ENCODE measurements at places on chromosomes 6 and 20.
A peak's percentile ranks its signal among the peaks of the same experiment; 100 is the strongest.

GRCh38 chr20:63942250-63942951 is 13.8 kb downstream of the UCKL1 start:
- DNase-seq: peak; percentile 48

DNA sequence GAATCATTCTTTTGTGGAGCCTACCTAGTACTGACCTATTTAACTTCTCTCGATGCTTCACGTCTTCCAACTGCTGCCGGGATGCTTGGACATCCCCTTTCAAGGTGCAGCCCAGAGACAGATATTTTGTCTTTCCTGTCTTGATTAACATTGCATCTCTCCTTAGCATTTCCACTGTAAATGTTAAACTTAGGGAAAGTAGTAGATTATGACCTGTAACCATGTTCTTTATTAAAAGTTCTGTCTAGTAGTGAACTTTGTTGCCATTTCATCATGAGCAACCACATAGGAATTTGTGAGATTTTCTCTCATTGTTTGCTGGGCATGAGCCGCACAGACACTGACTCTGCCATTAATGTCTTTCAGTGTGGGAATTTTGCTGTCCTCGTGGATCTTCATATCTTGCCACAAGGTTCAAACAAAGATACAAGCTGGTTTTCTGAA is 117.9 kb downstream of the JAG1 start:
- DNase-seq: no peak

DNA sequence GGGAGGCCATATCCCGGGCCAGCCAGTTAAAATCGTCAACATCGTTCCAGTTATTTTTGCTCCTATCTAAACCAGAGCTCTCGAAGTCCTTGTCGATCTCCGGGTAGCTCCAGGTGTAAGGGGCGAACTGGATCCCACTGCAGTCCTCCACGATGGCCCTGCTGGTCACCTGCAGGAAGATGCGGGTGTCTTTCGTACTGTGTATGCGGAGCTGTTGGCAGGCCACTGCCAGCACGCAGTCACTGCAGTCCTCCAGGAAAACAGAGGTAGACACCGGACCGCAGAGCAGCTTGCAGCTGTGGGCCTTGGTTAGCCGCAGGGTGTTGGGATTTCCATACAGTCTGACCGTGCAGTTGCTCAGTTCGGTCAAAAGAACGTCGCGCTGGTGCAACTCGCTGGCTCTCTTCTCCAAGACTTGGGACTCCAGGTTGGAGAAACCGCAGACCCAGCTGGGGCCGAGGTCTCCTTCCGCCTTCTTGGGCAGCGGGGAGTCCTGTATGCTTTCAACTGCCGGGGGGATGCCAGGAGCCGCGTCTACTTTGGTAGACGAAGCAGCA is 742 bp downstream of the TBCC start:
- no peak for DNase-seq

DNA sequence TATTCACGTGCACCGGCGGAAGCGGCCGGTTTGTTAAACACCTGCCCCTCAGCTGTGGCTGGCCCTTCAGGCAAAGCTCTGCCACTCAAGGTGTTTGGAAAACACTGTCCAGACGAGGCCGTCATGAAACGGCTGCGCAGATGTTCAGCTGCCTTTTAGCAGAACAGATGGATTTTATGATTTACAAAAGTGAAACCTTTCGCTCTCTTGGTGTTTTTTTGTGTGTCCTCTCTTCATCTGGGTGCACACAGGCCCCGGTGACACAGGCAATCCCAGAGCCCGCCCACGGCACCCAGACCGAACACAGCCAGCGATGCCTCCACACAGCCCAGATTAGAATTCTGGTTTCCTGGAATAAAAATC is 397.0 kb downstream of the SMOC2 start:
- DNase-seq: no peak

DNA sequence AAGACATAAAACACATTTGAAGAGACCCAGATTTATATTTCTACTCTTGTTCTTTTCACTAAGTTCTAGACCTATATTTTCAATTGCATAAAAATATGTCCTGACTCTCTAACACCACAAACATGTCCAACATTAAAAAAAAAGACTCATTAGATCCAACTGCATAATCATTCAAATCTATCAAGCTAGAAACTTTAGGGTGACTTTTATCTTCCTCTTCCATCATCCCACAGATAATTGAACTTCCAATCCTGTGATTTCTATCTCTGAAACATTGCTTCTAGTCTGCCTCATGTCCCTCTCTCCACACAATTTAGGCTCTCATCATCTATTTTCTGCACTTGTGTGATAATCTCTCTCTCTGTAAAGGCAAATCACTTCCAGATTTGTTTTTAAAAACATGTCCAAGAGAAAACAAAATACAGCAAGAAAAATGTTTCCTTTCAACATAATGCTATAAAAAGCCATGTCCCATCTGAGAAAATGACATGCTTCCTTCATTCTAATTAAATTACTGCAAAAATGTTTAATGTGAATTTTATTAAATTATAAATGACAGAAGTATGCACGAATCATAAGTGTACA is 615.9 kb downstream of the RNF144B start:
- DNase-seq: no peak

- DNase-seq: no peak
Measured at GRCh38 chr6:40573221-40573620, 13.9 kb downstream of the LRFN2 start.

- no peak for DNase-seq
Measured at GRCh38 chr20:51402201-51402600, 140.3 kb downstream of the NFATC2 start.

DNA sequence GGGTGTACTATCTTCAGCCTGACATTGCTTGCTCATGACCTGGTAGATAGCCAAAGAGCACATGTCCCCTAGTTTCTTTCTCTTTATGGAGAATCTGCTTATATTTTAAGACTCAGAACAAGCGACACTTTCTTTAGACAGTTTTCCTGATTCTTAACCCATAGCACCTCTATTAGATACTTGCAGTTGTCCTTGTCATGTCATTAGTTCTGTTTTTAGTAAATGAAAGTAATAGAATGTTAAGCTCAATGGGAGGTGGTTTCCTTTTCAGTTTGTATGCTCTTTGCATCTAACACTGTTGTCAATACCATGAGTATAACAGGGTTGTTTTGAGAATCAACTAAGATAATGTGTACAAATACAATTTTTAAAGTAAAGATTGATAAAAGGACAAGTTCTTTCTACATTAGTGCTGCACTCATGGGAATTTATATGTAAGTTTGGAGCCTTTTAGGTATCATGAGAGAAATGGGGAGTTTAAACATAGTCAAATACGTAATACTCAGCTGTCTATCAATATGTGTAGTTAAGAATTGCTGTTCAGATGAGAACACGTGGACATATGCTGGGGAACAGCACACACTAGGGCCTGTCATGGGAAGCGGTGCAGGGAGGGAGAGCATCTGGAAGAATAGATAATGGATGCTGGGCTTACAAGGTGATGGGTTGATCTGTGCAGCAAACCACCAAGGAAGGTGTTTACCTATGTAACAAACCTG is 124.3 kb downstream of the GRM1 start:
- DNase-seq: no peak

DNA sequence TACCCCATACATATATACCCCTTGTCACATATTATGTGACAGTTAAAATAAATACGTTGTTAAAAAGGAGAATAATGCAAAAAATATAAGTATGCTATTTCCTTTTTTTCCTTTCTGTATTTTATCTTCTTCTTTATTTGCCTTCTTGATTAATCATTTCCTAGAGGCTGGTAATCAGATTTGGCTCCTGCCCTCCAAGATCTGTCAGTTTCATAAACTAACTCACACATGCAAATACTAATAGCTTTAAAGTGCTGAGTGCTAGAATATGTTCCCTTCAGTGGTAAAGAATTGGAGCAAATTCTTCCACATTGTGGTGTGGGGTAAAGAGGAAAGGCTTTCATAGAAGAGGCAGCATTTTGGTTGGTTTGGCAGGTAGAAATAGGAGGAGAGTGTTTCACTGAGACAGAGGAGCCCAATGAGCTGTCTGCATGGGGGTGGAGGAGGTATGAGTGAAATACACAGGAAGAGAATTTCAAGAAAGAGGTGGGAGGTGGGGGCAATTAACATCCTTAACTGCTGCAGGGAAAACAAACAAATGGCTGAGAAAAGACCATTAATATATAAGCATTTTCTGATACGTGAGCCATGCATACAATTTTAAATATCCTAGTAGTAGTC is 523.9 kb downstream of the BMP2 start:
- no peak for DNase-seq

DNA sequence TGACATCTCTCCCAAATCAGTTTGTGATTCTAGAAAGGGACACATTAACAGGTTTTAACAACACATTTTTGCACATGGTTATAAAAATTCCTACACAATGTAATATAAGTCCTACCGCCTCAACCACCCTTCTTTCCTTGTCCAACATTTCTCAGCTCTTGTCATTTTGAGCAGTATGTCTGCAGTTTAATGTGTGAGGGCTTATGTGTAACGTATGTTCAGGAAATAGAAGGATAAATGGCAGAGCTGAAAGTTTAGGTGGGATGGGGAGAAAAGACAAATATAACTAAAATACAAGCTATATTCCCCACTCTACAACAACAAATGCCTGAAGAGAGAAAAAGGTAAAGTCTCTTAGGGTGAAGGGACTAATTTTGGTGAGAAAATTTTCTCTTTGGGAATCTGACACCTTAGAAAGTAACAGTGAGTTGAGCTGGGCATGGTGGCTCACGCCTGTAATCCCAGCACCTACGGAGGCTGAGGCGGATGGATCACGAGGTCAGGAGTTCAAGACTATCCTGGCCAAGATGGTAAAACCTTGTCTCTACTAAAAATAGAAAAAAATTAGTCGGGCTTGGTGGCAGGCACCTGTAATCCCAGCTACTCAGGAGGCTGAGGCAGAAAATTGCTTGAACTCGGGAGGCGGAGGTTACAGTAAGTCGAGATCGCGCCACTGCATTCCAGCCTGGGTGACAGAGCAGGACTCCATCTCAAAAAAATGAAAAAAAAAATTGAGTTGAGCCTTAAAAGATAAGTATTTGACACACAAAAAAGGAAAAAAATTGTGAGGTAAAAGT is 5.1 kb downstream of the PNRC1 start:
- no peak for DNase-seq

DNA sequence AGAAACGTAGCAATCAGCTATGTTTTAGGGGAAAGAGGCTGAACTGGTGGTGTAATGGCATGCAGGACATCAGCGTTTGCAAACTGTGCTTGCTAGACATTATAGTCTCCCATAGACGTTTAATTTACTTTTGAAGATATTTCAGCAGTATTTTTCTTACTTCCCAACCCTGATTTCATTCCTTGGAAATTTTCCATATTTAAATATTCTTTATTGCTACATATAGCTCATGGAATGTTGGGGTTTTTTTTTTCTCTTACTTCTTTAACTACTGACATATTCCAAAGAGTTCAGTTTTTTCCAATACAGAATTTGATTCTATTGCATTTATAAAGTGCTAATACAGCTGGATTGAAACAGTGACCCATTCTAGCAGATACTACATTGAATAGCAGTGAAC is 694.4 kb upstream of the CITED2 start:
- DNase-seq: no peak

DNA sequence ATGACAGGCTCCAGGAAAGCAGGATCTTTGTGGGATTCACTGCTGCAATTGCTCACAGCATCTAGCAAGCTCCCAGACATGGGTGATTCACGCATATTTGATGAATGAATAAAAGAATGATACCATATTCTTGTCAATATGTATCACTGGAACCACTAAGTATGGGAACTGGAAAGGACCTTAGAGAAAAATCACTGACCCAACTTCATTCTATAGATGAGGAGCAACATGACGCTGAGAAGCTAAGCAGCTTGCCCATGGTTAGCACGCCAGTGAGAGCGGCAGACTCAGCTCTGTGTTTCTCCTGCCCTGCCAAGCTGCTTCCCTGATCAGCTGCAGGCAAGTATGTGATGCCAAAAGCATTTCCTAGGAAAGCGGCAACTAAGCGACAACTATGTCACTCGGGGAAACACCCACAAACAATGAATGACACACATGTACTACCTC is 66.8 kb downstream of the PPP1R3G start:
- DNase-seq: no peak

- DNase-seq: no peak
Measured at GRCh38 chr6:40330301-40330721, 256.9 kb downstream of the LRFN2 start.

GRCh38 chr6:159043251-159043650 is 1.5 kb downstream of the TAGAP start:
- peak; percentile 32 for DNase-seq

DNA sequence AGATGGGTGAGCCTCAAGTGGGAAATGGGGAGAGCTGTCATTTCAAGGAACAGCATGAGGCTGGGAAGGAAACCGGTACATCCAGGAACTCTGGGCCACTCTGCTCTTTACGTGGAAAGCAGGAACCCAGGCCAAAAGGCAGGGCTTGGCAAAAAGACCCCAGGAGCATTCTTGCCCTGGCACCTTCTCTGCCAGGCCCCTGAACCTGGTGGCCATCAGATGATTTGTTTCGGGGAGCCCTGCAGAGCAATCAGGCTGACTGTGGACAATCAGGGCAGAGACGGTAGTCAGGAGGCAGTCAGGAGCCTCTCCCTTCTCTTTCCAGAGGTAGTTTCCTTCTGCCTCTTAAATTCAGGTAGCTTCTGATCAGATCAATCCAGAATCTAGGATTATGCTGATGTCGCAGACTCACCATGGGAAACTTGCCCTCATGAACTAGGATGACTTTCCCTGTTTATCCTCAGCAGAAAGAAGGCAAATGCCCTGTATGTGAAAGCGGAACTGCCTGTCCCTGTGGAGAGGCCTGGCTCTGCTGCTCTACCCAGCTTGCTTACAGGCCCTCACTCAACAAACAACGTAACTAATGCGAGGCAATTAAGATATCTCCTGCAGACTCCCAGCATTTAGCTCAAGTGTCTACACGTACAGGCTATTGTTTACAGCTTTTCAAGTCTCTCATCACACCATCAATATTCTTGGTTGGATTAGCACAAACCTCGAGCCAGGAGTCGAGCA is 36.6 kb downstream of the EZR start:
- DNase-seq: no peak

DNA sequence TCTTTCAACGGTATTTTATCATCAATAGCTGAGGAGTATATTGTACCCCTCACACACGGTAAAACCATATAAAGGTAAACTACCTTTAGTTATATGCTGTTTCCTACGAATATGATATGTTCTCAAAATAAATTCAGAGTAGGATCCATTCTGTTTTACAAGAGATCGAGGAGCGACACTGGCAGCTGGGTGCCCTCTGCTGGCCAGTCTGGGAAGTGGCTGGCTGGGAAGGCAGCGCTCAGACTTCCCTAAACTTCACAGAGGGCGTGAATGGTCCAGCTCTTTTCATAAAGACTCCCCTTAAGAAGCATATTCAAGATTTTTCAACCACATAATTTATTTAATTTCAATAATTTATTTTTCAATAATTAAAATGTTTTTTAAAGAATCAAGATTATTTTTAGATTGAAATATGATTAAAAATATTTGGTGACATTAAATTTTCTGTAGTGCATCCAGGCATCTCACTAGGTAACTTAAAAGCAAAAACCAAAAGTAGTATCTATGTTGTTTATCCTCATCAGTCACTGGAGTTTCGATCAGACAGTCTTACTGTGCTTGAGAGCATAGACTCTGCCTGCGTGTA is 187.5 kb upstream of the PDE10A start:
- DNase-seq: peak; percentile 75
